ENCODE measurements at places on chromosomes 7 and 10.
A peak's percentile ranks its signal among the peaks of the same experiment; 100 is the strongest.

DNA sequence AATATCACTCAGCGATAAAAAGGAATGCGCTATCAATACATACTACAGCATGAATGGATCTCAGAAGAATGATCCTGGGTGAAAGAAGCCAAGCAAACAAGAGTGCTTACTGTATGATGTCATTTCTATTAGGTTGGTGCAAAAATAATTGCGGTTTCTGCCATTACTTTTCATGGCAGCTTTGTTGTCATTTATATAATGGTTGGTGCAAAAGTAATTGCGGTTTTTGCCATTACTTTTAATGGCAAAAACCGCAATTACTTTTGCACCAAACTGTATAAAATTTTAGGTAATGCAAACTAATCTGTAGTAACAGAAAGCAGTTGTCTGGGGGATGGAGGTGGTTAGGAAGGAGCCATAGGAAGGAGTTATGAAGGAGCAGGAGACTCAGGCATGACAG, 318.3 kb upstream of the ZMIZ1 start:
- DNase-seq = no peak

DNA sequence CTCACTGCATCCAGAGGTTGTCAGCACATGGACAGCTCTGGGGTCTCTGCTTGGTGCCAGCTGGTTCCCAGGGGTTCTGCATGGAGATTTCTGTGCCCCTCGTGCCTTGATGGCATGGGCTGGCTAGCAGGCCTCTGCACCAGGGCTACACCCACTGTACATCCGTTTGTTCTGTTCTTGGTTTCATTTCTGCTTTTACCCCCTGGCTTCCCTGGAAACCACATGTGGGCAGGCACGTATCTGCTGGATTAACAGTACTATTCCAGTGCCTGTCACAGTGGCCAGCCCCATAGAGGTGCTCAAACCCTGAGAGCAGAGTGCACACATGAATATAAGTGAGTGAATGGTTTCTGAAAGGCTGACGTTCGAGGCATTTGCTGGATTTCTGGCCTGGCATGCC, 207.2 kb upstream of the GPR26 start:
- no peak for DNase-seq

DNA sequence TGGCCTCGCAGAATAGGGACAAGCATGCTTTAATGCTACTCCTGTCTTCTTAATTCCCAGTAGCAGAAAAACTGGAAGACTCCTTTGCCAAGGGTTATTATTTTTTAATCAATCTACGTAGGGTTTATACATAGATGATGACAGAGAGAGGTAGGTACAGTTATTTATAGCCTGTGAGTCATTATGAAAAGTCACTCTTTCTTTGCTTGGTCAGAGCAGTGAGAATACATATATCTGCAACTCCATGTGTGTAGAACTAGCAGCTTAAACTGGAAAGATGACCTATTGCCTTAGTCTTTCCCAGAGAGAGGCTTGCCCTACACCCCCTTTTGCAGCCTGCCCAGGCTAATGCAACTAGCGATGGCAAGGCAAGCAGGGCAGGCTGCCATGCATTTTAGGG, 1050.6 kb downstream of the NRG3 start:
- no peak for DNase-seq

GRCh38 chr10:96511044-96511945, 2.4 kb downstream of the TLL2 start:
- peak; percentile 54 for DNase-seq

DNA sequence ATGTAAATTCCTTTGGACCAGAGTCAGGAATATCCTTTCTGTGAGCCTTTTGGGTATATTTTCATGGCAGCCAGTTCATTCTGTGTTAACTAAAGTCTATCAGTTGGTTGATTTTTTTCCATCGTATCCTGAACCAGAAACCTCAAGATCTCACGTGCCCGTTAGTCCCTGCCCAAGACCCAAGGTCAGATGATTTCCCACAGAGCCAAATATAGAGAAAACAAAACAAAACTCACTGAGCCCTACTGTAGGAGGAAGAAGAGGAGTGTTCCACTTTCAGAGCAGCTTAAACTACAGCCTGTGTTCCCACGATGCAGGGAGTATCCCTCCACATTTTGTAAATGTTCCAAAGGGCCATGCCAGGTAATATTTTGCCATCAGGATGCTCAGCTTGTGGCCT, 96.0 kb upstream of the ADO start:
- no peak for DNase-seq

Data from eye (tissue), 1 donor.